Stimulated activated CD8-positive, alpha-beta memory T cell treated with anti-CD3 and anti-CD28 coated beads, Interleukin-4, amount 100 ng/mL, for 4 hours (primary cell): ENCODE measurements at places on chromosomes 2 and 18.

DNA sequence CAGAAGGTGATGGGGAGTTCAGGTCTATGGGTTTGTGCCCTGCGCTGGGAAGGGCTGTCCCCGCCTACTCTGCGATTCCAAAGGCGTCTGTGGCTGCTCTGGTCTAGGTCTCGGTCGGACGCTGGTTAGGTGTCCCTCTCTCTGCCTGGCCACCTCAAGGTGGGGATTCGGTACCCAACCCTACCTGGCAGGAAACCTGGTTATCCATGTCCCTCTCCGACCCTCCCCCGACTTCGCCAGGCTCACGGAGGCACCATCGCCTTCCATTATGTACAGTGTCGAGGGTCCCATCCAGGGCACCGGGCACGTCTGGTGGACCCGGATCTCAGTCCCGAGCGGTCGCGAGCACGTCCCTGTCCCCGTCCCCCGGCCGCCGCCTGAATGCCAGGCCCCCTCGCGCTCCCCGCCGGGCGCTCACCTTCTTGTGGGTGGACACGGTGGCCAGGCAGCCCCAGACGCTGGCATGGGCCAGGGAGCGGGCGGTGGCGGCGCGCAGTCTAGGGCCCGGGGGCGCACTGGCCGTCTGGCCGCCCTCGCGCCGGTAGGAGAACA lies 628 bp downstream of the CREG2 start:
- DNase-seq: no peak

GRCh38 chr2:11535899-11536344 lies 2.1 kb downstream of the GREB1 start:
- DNase-seq: no peak

- no peak for DNase-seq
Observed at GRCh38 chr2:71781695-71782228, 328.4 kb downstream of the DYSF start.

DNA sequence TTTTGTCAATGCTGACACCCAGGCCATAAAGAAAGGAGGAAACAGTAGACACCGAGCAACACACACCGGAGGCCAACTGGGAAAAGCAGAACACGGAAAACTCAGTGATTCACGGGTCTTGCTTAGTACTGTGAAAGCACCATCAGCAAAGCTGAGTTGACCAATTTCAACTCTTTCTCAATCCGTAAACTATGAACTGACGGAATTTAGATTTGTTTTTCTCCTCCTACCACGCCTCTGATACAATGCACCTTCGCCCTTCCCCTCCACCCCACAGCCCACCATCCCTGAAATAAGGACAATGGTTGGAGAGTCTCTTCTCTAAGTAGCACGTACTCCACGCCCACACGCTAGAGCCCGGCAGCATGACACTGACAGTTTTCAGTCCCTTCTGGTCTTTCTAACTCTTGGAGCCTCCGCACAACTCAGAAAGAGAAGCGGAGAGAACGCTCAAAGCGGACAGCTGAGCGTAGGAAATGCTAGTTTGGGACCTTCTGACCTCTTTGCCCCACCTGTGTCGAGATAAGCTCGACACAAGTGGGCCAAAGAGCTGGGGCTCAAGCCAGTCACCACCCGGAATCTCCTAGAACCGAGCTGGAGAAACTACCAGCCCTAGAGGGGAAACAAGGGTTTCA lies 669 bp downstream of the LNPK start:
- no peak for DNase-seq

DNA sequence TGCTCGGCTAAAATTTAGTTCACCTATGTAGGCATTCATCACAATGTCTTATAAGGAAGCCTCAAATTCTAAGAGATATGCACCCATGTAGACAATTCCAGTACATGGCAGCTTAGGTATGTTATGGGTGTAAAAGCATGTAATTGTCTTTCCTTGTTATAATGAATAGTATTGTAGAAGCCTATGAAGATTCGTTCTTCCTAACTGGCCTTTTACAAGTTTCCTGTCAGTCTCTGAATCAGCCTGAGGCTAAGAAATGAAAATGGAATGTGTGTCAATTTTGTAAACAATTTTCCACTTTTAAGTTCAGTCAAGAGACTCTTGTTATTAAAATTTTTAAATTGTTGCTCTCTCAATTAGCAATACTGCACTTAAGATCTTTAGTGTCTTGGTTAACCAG lies 189.9 kb upstream of the GALNT5 start:
- no peak for DNase-seq

DNA sequence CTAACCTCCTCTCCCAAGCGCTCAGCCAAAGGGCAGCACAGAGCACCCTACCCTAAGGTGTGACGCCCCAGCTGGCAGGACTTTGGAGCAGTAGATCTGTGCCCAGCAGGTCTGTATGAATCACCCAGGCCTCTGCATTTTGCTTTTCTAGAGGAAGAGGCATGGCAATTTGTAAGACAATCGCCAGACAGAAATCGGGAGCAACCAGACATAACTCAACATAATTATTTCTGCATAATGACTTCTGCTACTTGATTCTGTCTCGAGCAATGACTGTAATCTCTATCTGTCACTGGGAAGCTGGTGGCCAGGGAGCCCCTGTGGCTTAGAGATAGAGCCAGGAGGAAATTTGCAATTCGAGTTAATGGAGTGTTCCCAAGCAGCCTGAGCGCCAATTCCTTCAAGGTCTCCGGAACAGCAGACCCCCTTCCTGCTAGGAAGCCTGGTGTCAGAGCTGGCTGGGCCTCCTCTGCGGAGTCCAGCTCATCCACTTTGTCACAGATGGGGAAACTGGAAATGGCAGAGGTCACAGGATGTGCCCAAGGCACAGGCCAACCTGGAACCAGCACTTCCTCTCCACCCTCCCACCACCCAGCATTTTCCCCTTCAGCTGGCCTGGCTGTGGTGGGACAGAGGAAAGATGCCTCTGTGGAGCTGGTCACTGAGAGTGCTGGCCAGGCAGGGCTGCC lies 55.0 kb downstream of the ODC1 start:
- no peak for DNase-seq

DNA sequence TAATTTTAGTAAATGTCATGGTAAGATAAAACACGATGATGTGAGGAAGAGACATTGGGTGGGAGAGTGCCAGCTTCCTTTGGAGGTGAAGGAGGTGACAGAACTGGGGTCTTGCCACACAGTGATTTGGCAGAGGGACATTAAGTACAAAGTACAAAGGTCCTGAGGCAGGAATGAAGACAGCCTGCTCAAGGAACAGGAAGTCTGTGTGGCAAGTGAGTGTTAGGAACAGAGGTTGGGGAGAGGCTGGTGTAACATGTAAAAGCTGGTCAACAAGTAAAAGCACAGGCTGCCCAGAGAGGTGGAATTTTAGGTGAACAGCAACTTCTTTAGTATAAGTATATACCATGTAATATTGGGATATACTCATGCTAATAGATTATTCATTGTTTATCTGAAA lies 73.1 kb downstream of the INPP5D start:
- DNase-seq: no peak

- DNase-seq: no peak
Observed at GRCh38 chr2:239887604-239888003, 137.5 kb downstream of the NDUFA10 start.

DNA sequence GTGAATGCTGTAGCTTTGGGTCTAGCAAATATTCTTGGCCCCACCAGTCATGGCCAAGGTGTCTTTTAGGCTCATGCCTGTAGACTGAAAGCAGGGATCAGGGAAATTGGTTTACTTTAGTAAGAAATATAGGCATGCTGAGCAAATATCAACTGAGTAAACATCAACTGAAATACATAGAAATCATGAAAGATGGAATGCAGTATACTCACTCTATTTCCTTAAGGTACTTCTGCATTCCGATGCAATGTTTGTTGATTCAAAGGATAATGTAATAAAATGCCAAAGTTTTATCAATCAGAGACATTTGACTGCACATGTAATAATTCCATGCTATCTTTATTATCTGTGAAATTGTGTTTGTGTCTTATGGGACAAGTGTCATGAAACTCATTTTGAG lies 19.6 kb upstream of the IL1R1 start:
- DNase-seq: no peak
